Stimulated activated CD4-positive, alpha-beta T cell treated with anti-CD3 and anti-CD28 coated beads, TNF-alpha, amount 100 ng/mL, for 24 hours (primary cell): ENCODE measurements at places on chromosomes 4 and X.

DNA sequence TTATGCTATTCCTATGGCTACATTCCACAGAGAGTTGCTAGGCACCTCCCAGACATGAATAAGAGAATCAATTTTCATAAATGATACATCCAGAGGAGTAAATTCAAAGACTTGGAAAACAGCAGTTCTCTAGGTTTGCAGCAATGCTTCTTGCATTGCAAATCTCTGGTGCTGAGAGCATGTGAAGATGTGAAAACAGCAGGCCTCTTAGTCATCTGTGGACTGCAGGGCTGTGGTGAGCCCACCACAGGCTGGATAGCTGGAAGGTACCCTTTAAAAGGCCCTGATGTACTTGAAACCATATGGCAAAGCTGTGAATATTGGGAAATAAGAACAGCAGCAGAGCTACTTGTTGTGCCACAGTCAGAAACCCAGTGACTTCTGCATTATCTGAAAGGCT is 2135.9 kb downstream of the ARAP2 start:
- DNase-seq, result no peak

DNA sequence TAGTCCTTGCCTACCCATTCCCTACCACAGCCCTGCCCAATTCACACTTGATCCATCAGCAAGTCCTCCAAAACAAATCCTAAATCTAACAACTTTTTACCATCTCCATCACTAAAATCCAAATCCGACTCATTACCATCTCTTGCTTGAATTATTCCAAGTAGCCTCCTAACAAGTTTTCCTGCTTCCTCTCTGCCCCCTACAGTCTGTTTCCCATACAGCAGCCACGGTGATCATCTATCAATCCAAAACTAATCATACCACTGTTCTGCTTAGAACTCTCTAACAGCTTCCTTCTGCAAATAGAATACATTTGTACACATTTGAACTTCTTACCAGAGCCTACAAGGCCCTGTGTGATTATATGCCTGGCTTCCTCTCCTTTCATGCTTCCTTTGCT is 133.0 kb downstream of the SHROOM4 start:
- DNase-seq, result no peak

- no peak for DNase-seq
These were observed 1614.0 kb upstream of the PCDH10 start for GRCh38 chr4:131534944-131535645.

- DNase-seq, result no peak
These were observed 200.2 kb downstream of the CLCN4 start for GRCh38 chrX:10356979-10357378.

- DNase-seq, result no peak
These were observed 325.5 kb upstream of the SLC7A11 start for GRCh38 chr4:138567696-138568095.

DNA sequence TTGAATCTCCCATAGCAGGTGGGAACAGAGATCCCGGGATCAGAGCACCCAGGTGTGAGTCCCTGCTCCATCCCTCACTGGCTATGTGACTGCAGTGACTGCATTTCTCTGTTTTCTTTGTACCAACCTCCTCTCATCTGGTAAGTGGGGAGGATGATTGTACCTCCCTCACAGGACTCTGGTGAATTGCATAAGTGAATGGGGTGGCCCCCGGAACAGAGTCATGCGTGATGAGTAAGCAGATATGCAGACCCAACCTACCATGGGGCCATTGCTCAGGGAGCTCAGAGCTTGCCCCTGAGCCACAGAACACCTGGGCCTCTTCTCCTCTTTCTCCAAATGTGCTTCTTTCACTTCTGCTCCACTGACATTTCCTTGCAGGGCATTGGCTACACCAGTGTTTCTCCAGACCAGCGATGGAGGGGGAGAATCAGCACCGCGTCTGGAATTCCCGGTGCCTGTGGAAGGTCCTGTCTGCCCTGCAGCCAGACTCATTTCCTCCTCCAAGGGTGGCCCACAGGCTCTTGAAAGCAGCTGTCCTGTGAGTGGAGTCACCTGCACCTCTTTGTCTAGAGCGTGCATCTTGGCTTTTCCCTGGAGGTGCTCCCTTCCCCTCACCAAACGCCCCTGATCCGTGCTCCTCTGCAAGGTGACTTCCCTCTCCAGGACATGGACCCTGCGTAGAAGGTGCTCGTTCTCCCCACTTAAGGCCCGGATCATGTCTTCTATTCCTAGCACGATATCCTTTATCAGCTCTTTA is 30.0 kb downstream of the C4orf50 start:
- DNase-seq, result no peak

DNA sequence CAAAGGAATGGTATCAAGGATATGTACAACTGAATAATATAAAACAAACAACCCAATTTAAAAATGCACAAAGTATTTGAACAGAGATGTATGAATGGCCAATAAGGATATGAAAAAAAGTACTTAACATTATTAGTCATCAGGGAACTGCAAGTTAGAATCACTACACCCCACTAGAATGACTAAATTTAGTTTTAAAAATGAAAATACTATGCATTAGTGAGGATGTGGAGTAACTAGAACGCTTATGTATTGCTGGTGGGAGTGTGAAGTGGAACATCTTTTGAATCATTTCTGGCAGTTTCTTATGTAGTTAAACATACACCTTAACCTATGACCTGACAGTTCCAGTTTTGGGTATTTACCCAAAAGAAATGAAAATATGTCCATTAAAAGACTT is 13.0 kb upstream of the SLC16A2 start:
- DNase-seq, result no peak

GRCh38 chr4:167339781-167340180 is 105.5 kb upstream of the SPOCK3 start:
- no peak for DNase-seq

DNA sequence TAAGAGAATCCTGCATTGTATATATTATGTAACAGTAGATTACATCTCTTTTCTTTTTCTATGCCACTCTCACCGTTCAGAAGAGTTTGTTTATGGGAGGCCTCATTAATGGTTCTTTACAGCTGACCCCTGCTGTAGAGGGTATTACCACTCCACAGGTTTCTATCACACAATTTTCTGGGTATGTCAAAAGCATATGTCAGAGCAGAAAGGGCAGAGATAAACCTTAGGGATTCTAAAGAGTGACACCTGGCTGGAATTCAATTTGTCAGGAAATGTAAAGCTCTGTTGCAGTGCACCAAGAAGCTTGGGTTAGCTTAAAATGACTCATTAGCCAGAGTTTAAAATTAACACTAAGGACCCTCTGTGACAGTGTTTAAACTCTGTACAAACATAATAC is 658.7 kb downstream of the PCDH18 start:
- no peak for DNase-seq

DNA sequence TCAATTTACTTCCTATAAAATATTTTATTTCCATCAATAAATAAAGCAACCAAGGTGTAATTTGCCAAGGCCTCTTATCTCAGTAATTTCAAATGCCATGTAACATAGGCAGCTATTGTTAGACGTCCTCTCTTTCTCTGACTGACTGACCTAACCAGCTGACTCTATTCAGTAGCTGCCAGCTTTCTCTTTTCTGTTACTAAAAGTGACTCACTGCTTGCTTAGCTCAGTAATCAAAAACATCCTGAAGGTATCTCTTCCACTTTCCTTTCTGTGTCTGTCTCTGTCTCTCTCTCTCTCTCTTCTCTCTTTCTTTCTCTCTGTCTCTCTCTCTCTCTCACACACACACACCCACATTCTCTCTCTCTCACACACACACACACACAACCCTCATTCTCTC is 134.2 kb downstream of the SPOCK3 start:
- DNase-seq, result no peak

DNA sequence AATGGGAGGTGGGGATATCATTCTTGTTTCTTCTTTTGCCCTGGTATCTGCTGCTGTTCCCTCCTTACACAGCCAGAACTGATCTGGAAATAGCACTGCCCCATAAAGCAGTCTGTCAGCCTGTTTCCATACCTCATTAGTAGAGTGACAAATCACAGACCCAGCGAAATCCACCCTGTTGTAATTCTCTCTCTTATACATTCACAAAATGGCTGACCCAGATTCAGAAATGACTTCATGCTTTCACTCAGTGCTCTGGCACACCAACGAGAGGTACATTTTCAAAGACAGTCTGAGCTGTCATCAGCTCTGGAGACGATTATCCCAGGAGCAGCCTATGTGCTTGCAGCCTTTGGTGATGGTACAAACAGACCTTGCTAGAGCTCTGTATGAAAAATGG is 164.6 kb downstream of the AFF2 start:
- no peak for DNase-seq

GRCh38 chr4:20679951-20680350 is 20.3 kb upstream of the PACRGL start:
- DNase-seq, result no peak

- no peak for DNase-seq
These were observed 158.0 kb downstream of the ARHGAP24 start for GRCh38 chr4:85632981-85633380.

- DNase-seq, result no peak
These were observed 13.8 kb upstream of the TXLNG start for GRCh38 chrX:16772460-16772859.

GRCh38 chrX:133392671-133393070 is 22.6 kb downstream of the GPC4 start:
- no peak for DNase-seq

DNA sequence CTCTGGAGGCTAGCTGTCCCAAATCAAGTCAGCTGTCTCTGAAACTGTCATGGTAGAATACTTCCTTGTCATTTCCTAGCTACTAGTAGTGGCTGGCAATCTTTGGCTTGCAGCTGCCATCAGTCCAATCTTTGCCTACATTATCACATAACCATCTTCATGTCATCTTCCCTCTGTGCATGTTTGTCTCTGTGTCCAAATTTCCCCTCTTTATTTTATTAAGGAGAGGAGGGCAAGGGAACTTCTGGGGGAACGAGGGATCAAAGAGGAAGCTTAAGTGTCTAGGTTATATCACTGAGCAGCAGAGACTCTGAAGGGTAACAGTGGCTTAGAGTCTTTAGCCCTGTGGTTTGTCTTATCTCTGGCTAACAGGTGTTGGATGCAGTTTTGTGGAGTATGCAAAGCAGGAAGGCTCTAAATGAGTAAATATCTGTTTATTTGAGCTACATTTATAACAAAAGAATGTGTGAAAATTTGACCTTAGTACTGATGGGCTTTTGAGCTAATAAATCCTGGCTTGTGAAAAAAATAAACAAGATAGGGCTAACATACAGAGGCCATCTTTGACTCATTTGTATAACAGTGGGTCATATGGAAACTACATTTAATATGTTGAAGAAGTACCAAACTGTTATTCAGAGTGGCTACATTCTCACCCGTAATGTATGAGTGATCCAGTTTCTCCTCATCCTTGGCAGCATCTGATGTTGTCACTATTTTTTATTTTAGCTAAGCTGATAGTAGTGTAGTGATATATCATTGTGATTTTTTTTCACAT is 49.4 kb upstream of the ENOX2 start:
- no peak for DNase-seq

GRCh38 chr4:26132858-26133257 is 188.0 kb upstream of the RBPJ start:
- no peak for DNase-seq

- DNase-seq, result no peak
These were observed 278.4 kb downstream of the IL15 start for GRCh38 chr4:141914746-141915145.

DNA sequence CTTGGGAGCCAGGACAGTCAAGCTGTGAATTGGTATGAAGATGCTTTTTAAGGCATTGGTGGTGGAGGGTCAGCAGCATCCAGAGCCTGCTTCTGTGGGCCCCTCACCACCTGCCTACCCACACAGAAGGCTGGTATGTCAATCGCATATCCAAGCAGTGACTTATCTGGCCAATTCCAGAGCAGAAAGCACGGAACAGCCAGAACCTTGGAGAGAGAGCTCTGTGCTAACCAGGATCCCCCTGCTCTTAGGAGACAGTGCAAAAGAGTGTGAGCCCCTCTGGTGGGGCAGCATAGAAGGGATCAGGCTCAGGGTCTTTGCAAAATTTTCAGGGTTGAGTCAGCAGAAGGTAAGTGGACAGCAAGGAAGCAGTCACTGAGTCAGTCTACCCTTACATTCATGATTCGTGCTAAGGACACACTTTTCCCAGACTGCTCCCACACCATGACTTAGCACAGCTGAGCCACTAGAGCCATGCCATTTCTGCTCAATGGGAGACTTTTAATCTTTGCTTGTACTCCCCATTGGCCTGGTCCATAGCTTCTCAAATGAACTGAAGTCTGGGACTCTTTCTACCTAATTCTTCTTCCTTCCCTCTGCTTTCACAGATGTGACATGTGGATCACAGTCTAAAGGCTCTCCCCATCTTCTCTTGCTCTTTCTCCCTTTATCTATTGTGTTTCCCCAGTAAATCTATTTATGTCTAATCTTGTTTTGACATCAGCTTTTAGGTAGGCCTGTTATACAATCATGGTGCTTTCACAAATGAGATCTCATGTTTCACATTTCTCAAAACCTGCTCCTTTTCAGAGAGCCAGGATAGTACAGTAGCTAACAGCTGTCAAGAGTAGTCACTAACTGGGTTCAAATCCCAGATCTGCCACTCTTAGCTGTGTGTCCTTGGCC is 20.0 kb downstream of the MORF4L2 start:
- DNase-seq, result no peak

DNA sequence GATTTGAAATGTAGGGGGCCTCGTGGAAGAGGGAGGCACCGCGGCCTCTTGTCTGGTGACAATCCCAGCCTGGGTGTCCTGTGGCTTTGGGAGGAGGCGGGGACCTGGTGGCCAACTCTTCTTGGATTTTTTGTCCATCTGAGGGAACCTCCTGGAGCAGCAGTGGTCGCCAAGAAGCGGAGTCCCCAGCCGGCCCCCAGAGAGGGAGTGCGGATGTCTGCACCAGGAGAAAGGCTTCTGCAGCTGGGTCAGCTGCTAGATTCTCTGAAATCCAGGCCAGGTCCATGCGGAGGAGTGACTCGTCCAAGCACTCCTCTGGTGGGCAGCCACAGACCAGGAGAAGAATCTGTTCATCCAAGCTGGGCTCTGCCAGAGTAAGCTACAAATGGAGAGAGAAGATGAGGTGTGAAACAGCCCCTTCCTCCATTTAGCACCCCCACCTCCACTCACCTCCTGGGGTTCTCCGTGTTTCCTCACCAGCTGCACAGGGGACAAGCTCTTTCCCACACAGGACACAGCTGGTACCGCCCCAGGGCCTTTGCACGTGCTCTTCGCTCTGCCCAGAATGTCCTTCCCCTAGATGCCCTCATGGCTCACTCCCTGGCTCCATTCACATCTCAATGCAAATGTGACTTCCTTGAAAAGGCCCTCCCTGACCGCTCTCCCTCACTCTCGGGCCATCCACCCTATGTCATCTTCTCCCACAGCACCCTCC is 27.6 kb downstream of the C4orf50 start:
- no peak for DNase-seq

- no peak for DNase-seq
These were observed 236.1 kb downstream of the MGST2 start for GRCh38 chr4:139901531-139902320.
